Hippocampal formation (tissue), 2 donors: ENCODE measurements at places on chromosomes 7 and 10.

DNA sequence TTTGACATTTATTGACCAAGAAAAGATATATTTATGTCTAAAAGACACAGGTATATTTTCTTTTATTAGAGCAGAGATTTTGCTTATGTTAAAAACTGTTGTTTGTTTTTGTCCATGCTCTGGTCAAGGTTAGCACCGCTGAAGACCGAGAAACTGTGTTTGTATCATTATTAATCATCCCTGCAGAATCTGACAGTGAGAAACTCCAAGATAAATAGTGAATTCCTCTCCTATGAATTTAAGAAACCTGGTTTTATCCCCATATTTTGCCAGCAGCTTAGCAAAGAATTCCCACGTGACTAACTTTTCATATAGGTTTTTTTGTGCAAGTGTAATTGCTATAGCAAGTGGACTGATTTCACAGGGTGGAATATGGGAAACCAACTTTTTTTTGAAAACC is 77.6 kb downstream of the FRMD4A start:
- no peak for DNase-seq

GRCh38 chr10:26737730-26738129 is 40.2 kb downstream of the PDSS1 start:
- no peak for DNase-seq

GRCh38 chr7:44077681-44078091 is 4.6 kb downstream of the POLM start:
- no peak for DNase-seq

DNA sequence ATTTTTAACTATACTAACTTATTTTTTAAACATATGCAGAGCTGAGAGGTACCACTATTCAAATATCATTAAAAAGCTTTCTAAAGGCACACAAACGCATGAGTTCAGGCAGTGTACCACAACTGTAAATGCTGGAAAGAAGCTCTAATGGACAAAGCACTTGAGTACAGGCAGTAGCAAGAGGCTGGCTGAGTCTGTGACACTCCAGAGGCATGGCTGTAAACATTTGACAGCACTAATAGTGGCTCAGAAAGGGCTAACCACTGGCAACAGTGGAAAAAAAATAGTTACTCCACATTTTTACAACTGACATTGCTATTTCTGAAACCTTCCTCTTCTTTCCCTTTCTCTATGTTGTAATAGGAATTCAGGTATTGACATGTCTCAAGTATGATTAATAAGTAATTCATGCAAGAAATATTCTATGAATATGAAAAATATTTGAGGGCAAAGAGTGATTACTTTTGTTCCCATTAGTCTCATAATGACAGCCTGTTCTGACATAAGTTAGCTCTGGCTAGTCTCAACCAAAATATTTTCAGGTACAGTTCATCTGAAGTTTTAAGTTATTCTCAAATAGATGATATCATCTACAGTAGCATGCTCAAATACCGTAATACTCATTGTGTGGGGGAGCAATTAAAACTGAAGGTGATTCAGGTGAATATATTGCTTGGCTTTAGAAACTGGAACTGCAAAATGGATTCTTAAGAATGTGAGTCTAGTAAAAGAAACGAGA is 324.0 kb upstream of the POT1 start:
- DNase-seq, result no peak

- no peak for DNase-seq
These were observed 779 bp downstream of the IFIT2 start for GRCh38 chr10:89302625-89303024.

- no peak for DNase-seq
These were observed 49.8 kb downstream of the EBF3 start for GRCh38 chr10:129914153-129914855.

DNA sequence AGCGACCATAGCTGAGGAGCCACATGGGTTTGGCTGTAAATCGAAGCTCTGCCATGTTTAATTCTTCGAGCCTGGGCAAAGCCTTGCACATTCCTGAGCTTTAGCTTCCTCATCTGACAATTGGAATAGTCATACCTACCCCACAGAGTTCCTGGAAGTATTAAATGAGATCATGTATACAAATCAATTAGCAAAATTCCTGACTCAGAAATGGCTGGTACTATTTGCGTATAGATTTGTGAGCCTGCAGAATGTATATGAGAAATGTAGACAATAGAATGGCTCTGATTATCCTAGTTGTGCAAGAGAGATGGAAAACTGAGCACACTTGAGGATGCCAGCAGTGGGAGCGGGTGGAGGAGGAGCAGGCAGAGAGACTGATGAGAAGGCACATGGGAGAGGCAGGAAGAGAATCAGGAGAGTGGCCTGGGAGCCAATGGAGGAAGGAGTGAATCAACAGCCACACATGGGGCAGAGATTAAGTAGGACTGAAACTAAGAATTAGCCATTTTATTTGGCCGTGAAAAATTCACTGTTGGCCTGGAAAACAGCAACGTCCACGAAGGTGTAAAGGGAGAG is 128.0 kb upstream of the C1GALT1 start:
- DNase-seq, result no peak

DNA sequence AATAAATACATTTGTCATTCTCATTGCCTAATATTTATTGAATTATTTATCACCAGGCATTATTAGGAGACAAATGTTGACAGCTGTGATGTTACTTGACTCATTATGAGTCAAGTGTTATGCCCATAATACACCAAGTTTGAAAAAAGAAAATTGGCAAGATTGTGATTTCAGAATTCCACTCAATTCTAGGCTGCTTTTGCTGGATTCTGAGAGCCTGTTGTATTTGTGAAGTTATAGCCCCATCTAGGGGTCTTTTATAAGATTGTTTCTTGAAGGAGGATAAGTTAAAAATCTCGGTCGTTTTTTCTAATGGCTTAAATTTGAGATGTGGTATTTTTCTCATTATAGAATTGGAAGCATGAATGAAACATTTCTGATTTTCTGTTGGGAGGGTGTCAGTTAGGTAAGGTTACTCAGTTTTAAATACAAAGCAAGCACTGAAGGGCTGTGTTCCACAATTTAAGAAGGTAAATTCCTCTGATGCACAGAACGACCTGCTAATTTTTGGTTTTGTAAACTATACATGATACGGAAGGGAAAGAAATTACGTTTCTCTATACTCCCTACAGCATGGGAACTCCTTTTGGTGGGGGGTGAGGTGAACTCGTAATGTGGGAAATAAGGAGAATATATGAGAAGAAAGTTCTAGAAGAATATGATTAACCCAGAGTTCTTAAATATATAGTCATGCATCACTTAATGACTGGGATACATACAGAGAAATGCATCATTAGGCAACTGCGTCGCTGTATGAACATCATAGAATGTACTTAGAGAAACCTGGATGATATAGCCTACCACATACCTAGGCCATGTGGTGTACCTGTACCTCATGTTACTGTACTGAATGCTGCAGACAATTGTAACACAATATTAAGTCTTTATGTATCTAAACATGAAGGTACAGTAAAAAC is 2.6 kb downstream of the STK31 start:
- no peak for DNase-seq

DNA sequence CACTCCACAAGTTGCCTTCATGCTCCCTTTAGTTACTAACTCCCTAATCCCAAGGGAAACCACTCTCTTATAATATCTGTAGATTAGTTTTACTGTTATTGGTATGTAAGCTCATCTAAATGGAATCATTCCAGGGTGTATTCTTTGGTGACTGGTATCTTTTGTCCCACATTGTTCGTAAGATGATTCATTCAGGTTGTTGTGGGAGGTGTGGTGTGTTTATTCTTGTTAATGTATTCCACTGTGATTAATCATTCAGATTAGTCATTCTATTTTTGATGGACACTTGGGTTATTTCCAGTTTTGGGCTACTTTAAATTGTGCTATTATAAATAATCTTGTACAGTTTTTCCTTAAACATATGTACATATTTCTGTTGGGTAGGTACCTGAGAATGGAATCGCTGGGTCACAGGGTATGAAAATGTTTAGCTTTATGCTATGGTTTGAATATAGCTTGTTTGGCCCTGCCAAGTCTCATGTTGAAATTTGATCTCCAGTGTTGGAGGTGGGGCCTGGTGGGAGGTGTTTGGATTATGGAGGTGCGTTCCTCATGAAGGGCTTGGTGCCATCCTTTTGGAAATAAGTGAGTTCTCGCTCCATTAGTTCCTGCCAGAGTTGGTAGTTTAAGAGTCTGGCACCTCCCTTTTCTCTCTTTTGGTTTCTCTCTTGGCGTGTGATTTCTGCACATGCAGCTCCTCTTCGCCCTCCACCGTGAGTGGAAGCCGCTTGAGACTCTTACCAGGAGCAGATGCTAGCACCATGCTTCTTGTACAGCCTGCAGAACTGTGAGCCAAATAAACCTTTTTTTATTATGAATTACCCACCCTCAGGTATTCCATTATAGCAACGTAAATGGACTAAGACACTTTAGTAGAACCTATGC is 13.8 kb downstream of the BTRC start:
- DNase-seq, result no peak

- DNase-seq, result no peak
These were observed 127.0 kb downstream of the TCERG1L start for GRCh38 chr10:131184503-131184902.

GRCh38 chr10:131698232-131698631 is 202.6 kb upstream of the PPP2R2D start:
- no peak for DNase-seq

DNA sequence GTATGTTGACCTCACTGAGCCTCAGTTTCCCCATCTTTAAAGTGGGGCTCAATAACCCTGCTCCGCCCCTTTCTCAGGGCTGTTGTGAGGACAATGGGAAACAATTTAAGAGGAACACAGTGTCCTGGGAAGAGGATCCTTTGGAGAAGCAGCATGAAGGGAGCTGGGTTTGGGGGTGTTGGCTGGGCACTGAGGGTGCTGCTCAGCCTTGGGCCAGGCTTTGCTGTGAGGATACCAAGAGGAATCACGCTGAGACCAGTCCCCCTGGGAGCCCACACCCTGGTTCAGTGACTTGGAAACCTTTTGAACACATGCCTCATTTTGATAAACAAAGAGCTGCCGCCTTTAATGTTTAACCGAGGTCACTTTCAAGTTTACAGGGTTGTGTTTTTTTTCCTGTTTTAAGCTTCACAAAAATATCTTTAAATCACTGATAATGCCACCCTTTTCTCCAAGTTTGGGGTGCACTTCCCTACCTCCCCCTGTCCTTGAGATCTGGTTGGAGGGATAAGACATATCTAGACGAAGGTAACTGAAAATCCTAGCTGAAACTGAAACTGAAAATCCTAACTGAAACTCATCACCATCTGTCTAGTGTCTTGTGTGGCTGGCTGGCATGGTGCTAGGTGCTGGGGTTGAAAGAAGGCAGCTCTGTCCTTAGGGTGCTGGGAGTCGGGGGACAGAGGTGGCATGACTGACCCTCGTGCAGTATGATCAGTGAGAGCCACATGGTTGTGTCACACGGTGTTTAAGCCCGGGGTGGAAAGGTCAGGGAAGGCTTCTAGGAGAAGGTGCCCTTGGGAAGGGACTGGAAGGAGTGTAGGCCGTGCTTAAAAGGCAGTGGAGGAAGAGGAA is 27.7 kb downstream of the ZNF775 start:
- DNase-seq, result no peak

DNA sequence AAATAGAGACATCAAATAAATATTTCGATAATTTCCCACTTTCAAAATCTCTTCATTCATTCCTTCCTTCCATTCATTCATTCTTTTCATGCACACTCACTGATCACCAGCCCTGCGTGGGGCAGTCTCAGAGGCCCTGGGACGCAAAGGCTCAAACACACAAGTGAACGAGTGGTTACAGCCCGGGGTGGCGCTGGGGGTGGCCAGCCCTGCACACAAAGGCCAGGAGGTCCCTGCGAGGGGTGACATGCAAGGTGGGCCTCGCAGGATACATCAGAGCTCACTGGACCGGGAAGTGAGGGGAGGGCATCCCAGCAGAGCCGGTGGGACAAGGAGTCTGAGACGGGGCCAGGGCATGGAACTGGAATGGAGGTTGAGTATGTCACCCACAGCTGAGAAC is 29.9 kb upstream of the TTYH3 start:
- DNase-seq, result no peak

DNA sequence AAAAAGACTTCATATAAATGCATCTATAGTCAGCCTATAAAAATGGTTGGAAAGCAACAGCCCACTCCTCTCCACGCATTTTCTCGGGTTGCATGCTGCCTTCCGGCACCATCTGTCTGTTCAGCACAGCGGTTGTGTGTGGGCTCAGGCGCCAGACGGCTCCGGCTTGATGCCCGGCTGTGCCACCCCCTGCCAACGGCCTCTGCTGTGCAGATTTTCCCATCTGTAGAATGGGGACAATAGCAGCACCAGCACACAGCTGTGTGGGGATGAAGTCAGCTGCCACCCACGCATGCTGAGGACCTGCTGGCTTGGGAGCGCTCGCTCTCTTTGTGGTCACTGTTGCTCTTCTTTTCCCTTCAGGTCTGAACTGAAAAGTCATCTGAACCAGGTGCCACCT is 19.5 kb downstream of the PRKAG2 start:
- DNase-seq, result no peak

- DNase-seq, result no peak
These were observed 2.8 kb downstream of the GFRA1 start for GRCh38 chr10:116270126-116270770.

GRCh38 chr10:94287336-94287735 is 75.4 kb downstream of the NOC3L start:
- no peak for DNase-seq

DNA sequence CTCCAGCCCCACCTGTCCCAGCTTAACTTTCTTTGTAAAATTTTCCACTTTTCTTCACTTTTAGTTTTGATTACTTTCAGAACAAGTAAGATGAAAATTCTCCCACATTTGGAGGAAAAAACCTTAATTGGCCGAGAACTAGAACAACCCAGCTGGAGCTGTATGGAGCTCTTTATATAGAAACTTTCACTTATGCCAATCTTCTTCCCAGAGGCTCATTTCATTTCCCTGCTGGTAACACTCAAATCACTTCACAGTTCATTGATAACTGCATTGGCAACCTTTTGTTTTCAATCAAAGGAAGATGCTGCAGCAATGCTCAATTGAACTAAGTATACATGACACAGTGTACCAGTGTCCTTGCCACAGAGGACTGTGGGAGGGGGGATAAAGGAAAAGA is 176.2 kb upstream of the NOBOX start:
- no peak for DNase-seq

DNA sequence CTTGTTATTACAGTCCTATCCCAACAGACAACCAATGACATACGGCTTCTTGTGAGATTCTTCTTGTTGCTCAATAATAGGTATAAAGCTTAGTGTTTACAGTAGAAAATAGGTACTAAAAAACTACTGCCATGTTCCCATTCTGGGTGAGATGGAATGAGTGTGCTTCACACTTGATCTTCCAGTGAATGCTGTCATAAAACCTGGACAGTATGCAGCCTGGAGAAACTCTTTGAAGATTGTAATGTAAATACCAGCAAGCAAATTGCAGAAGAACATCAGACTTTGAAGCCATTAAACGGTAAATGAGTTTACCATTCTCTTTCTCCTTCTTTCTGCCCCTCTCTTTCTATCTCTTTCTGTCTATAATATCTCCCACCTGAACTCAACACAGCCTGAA is 663.7 kb upstream of the COBL start:
- DNase-seq, result no peak
